ENCODE measurements at places on chromosomes 11 and 22. TPM values are rescaled to one million over a fixed set of nuclear protein-coding genes. Genes with fewer than 3 reads are reported as not detected.

DNA sequence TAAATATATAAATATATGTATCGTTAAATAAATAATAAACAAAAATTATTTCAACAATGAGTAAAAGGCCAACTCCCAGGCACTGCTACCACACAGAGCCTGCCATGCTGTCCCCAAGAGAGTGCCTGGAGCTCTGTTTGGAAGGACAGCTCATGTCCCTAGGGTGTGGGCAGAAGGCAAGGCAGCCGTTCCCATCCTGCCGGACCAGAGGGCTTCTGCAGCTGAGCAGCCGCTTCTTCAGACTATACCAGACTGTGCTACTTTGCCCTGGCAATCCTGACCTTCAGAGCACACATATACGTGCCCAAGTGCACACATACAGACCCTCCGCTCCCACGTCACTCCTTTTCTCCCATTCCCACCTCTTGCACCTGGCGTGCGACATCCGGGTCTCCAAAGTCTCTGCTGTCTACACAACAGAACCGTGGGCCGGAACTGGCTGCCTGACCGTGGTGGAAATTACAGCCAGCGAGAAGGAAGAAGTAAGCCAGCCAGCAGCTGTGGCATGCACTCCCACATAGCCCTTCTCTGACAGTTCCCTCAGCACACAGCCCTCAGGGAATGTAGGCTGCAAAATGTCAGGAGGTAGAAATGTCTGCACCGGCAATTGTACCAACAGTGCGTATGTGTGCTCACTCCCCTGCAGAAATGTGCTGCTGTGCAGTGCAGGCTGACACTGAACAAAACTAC, 24.0 kb downstream of the PAX6 start:
- no peak for DNase-seq

DNA sequence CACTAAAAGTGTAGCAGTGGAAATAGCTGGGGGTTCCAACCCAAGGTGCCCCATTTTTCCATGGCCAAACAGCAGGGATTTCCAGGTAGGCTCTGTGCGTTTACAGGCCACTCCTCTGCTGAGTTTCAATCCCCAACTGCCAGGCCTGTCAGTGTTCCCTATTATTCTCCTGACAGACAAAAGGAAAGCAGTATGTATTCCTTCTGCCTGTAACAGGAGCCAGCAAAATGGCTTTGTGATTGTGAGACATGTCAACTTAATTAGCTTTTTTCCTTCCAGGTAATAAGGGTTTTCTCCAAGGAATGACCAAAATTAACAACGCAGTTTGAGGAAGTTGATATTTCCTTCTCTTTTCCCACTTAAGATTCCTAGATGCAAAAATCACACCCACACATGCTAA, 277.1 kb upstream of the MPPED2 start:
- DNase-seq = no peak

RIMBP3C gene
- total RNA-seq = 1.6 TPM

GRCh38 chr11:102912482-102912830, 37.7 kb upstream of the MMP12 start:
- DNase-seq = no peak

DNA sequence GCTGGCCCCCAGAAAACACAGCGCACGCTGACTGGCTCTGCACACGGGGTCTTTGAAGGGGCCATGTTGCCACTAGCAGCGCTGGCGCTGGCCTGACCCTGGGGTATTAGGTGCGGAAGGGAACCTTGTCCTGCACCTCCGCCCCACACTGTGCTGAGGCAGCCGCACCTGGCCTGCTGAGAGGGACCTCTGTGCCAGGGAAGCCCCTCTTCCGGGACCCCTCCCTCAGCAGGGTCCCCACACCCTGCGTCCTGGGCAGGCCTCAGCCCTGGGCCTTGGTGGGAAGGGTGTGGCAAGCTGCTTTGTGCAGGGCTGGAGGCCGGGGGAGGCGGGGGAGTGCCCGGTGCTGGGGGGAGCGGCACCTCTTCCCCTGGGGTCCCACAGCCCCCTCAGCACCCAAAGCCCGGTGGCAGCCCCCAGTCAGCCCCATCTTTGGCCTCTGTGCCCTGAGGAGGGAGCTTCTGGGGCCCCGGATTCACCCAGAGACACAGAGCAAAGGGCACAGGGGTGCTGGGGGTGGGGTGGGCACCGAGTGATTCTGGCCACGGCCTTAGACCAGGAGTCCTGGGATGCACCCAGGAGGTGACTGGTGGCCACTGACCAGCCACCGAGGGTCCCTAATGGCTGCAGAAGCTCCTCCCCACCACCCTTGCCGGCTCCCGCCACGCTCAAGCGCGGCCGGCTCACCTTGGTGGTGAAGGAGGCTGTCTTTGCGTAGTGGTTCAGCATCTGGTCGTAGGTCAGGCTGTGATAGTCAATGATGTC, 11.4 kb downstream of the TTLL8 start:
- no peak for DNase-seq

DNA sequence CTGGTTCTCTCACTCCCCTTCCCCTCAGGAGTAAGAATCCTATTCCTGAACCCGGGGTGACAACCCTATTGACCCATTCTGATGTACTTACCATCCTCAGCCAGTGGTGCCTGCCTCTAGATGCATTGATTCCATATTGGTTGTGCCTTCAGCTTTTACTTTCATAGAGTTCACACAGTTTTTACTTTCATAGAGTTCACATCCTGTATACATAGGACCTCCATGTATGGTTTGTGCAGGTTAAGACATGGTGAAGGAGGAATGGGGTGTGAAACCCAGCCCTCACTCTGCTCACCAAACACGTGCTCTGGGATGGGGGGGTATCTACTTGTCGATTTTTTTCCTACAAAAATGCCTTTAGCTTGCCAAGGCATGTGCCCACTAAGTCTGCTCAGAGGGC, 105.6 kb upstream of the TBCEL start:
- DNase-seq = no peak

DNA sequence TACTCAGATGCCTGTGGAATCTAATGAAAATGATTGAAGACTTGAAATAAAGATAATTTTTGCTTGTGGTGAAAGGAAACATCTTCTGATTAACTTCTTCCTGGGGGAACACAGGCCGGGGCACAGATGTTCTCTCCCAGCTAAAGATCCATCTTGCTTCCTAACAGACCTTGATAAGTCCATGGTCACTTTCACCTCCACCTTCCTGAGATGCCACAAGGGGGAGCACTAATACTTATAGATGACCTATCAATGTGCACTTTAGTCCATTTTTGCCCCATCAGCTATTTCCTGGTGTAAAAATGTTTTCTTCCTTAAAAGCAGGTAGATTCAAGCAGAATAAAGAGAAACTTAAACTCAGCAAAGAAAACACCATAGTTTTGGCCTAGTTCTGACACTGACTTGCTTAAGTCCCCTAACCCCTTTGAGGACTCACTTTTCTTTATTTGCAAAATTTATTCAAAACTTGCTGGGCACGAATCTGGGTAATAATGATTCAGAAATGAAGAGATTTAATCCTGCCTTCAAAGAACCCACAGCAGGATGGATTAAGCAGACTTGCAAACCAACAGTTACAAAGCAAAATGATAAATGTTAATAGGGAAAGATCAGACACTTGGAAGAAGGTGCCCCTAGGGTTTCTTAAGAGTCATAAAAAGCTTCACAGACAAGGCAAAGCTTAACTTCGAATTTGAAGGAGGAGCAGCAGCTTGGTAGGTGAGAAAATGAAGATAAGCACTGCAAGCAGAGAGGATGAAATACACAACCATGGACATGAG, 158.7 kb downstream of the RAB38 start:
- no peak for DNase-seq

ARHGAP20 gene
- 66.6 TPM for total RNA-seq

DNA sequence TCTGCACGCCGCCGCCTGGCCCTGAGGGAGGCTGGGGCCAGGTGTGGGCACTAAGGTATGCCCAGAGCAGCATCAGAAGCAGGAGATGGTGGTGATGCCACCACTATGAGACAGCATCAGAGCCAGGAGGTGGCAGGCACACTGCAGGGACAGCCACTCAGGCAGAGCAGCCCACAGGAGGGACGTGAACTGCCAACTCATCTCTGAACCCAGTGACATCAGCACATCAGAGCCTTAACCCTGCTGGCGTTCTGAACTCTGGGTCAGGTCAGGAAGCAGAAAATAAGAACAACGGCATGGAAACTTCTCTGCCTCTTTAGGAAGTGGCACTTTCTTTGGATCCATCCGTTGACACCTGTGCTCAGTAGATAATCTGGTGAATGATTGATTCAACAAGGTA, 14.7 kb upstream of the IFT27 start:
- DNase-seq = no peak

- DNase-seq = no peak
Measured at GRCh38 chr11:71251761-71252268, 562 bp downstream of the SHANK2 start.

CD3E gene
- not detected for total RNA-seq

YAP1 gene
- total RNA-seq = 18.7 TPM

- DNase-seq = no peak
Measured at GRCh38 chr11:13487661-13488030, 8.2 kb downstream of the PTH start.

GRCh38 chr11:2574043-2574552, 125.7 kb downstream of the KCNQ1OT1 start:
- DNase-seq = no peak

- no peak for DNase-seq
Measured at GRCh38 chr11:36006556-36006955, 62.7 kb downstream of the LDLRAD3 start.

GRCh38 chr11:75313513-75314272, 37.8 kb downstream of the ARRB1 start:
- peak; percentile 17 for DNase-seq

GRCh38 chr11:45936511-45937054, 14.1 kb downstream of the LARGE2 start:
- DNase-seq = no peak

VSIG10L2 gene
- not detected for total RNA-seq

NXPE1 gene
- not detected for total RNA-seq

DNA sequence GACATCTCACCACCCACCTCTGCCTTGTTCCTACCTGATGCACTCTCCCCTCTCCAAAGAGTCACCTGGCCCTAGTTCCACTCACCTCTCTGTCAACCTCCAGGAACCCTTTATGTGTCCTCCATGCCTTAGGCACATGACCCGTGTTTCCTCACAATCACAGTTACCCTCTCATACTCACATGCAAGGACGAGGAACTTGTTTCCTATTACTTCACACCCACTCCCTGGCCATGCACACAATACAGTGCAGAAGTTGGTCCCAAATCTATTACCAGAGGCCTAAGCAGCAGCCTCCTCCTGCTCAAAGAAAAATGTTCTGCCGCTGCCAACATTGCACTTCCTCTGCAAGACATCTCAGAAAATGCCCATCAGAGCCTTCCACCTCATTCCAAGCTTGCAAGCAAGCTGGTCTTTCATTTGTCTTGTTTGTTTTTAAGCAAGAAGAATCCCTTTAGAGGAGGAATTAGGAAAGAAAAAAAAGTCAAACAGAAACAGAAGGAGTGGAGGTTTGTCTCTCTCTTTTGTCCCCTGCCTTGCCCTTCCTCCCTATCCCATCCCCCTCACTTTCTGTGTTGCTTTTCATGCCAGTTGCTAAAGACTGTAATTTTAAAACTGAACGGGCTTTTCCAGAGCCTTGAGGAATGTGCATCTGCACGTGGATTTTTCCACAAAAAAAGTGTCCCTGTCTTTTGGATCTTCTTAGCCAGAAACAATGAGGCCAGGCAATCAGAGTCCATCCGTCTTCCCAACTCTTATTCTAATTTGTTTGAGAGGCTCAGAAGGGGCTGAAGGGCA, 63.4 kb downstream of the KCNJ1 start:
- no peak for DNase-seq

- no peak for DNase-seq
Measured at GRCh38 chr11:83599066-83599465, 312.9 kb upstream of the CCDC90B start.

GLB1L2 gene
- 1.1 TPM for total RNA-seq

C22orf23 gene
- 0.31 TPM for total RNA-seq

RHOG gene
- 2.0 TPM for total RNA-seq

SLC1A2 gene
- 228 TPM for total RNA-seq

RAB6A gene
- total RNA-seq = 356 TPM

- no peak for DNase-seq
Measured at GRCh38 chr11:123924027-123924426, 15.4 kb upstream of the OR4D5 start.

DNA sequence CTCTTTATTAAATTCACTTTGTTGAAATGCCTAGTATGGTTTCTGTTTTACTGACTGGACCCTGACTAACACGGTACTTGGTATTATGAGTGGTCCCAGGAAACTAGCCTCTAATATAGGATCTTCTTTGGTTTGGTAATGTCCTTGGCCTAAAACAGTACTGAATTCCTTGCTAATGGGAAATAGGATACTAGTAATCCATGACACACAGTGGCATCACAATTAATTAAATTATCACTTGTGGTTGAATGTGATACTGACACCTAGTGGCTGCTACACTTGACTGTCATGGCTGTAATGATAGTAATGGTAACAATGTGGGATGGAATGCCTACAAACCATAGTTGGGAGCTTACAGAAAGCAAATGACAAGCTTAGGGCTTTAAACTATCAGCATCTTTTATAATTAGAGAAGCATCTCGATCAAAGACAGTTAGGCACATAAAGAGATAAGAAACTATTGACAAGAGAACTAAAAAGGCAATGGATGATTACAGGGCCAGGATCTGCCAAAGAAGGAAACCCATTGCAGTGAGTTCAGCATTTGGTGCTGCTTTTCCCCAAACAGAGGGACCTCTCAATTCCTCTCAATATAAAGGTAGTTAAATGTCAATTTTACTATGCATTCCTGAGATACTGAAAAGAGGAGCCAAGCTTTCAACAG, 8.6 kb downstream of the DNHD1 start:
- DNase-seq = peak; percentile 1

- no peak for DNase-seq
Measured at GRCh38 chr22:48366056-48366455, 1461.6 kb downstream of the BRD1 start.

MOGAT2 gene
- not detected for total RNA-seq

CRYBA4 gene
- not detected for total RNA-seq

PAMR1 gene
- total RNA-seq = 3.0 TPM

GRCh38 chr11:4190098-4190497, 95.5 kb downstream of the RRM1 start:
- DNase-seq = no peak

DNA sequence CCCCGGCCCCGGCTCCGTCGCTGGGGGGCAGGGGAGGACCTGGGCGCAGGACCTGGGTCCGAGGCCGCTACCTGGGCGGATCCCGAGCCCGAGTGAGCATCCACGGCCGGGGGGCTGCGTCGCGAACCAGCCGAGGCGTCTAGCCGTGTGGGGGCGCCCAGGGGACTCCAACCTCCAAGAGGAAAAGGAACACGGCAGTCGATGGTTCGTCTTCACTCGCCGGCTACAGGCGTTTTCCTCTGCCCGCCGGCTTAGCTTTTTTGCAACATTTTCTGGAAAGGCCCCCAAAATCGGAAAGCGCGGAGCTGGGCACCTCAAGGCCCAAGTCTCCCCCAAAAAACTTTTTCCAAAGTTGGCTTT, 666 bp downstream of the PDGFB start:
- no peak for DNase-seq
